ENCODE measurements at places on chromosomes 1 and 21.

GRCh38 chr1:51520700-51521248 is 1.7 kb upstream of the EPS15 start:
- no peak for DNase-seq

DNA sequence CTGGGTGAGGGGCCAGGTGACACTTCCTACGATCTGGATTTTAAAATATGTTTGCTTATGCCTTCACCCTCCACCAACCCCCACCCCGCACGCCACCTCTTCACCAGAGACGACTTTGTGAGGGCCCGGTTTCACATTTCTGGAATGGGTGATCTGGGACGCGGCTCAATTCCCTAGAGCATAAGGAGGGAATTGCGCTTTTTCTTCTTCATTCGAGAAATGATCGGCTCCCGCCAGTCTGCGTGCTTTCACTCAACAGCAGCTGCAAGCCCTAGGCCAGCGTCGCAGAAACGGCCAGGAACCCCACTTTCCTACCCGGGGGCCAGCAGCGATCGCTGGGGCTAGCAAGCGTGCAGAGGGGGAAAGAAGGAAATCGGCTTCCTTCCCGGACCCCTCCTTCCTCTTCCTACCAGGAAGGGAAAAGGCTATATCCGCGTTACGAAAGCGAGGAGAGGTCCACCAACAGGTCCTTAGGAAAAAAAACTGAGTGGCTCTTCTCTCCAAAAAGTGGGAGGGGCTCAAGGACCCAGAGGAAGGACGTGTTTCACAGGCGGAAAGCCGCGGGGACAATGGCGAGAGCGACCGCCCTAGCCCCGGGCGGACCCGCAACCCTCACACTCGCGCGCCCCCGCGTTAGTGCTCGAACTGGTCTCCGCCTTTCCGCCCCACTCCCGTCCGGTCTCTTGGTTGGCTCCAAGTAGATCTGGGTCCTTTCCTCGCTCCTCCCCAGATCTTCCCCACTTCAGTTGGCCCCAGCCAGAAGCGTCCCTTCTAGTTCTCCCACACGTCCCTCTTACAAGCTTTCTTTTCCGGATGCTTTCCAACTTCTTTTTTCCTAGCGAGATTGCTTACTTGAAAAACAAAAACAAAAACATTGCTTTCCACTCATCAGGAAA is 1.1 kb upstream of the ADAMTS1 start:
- peak; percentile 69 for DNase-seq

DNA sequence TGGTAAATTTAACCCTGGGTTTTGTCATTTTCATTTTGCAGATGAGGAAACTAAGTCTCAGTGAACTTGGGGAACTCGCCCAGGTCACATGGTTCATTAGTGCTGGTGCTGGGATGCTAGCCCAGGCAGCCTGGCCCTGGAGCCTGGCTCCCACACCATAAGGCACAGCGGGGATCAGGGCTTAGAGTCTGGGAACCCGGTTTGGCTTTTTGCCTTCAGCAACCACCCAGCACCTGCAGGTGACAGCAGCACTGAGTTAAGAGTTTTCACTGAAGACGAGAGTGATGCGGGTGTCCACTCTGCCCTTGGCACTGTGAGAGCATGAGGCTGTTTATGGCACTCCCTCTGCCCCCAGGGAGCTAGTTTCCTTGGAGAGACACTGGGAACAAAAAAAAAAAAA is 18.4 kb upstream of the CD101 start:
- no peak for DNase-seq

GRCh38 chr1:11462224-11462923 is 16.6 kb upstream of the DISP3 start:
- DNase-seq = peak; percentile 19

DNA sequence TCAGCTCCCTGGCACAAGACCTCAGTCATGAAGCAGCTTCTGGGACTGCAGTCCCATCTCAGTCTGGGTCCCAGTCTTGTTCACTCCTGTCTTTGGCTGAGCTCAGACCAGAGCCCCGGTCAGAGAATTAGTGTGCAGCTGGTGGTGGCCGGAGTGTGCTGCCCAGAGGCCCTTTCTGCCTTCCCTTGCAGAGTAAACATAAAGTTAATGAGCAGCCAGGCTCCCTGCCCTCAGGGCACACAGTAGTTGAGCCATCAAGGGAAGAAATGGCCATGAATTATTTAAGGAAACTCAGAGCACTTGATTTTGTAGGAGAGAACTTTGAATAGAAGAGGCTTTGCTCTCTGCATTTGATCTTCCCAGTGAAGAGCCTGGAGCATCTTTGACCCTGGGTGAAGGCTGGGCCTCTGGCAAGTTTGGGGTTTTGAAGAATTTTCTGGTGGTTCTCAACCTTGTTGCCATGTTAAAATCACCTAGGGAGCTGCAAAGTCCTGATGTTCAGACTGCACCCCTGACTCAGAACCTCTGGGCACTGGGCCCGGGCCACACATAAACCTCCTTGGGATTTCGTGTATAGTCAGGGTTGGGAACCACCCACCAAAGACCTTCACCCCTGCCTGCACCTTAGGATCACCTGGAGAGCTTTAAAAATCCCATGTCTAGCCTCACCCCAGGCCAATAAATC is 26.4 kb upstream of the SELENON start:
- DNase-seq = no peak

DNA sequence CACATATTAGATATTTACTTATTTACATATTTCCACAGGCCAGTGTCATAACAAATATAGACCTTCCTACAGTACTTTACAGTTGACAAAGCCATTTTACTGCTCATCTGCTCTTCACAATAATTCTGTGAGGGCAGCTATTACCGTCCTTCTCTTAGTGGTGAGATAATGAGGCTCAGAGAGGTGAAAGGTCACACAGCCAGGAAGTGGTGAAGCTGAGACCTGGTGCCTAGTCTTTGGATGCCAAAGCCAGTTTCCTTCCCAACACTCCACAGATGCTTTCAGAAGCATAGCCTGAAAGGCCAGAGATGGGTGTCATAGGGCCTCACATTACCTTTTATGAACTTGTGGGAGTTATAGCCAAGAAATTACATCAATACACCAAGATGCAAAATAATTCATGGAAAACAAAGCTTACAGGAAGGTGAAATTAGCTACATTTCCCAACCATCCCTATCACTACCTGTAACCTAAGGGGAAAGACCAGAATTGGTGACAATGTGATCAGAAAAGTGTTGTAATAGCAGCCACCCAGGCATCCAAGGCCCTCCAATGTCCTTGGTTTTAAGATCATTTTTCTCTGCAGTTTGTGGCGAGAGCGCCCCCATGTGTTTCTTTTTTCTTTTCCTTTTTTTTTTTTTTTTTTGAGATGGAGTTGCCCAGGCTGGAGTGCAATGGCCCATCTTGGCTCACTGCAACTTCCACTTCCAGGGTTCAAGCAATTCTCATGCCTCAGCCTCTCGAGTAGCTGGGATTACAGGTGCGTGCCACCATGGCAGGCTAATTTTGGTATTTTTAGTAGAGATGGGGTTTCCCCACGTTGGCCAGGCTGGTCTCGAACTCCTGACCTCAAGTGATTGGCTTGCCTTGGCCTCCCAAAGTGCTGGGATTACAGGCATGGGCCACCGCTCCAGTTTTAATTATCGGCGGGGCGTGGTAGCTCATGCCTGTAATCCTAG is 26.5 kb upstream of the RPL11 start:
- no peak for DNase-seq

DNA sequence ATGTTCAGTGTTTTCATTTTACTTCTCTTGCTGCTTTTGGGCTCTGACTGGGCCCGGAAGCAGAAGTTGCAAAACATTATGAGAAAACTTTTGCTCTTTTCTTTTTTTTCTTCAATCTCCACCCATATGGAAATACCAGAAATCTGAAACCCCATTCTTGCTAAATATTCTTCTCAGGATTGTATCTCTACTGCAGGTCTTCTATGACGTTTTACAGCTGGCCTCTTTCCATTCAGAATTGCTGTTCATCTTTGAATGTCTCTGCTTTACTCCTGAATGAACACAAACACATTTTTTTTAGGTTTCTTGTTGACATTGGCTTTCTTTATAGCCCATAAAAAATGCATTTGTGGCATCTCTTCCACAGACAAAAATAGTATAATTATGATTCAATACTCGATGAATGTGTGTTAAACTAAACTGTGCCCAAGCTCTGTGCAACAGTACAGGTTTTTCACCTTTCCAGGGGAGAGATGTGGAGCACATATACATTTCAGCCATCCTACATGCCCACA is 18.8 kb downstream of the PTPRC start:
- DNase-seq = no peak

DNA sequence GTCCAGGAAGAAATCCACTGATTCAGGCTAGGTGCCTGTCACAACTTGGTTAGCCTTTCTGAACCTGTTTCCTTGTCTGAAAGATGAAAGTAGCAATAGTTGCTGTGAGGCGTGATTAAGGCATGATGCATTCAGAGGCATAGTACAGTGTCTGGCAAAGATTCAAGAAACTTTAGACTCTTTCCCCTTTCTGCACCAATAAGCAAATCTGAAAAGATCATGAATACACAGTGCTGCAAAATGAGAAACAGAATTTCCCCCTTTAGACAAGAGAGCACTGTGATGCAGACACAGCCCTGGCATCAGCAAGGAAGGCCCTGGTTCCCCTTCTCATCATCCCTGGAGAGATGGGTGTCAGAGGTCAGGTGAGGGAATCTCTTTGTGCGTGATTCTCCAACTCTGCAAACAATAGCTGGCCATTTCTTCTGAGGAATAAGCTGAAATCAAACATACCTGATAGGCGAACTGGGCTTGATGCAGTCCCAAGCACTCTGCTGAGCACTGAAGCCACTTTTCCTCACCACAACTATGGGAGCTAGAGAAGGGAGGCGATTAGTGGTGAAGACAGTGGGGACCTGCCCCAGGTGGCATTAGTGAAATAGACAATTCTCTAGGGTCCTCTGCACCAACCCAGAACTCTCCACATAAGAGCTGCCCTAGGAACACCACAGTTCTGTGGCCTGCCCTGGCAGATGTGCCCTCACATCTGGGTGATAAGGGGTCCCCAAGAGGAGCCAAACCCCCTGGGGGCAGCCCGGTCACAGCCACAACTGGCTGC is 41.7 kb downstream of the ITPKB start:
- no peak for DNase-seq

DNA sequence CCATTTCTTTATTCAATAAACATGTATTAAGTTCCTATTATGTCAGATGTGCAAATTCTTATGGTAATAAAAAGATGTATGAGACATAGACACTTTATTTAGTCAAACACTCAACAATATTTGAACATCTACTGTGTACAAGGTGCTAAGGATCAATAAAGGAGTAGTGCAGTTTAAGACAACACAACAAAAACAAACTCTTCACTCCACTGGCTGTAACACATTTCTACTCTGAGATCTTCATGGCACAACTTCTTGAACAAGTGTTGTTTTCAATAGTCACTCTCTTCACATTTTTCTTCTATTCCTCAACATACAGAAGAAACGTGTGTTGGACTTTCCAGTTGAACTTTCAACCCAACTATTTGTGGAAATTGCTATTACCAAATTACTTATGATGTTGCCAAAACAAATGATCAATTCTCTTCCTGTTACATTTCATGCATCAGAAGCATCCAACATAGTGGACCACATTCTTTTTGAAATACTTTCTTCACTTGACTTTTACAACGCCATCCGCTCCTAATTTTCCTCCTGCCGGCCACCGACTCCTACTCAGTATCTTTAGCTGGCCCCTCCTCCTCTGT is 25.4 kb downstream of the HSD3B1 start:
- DNase-seq = no peak

DNA sequence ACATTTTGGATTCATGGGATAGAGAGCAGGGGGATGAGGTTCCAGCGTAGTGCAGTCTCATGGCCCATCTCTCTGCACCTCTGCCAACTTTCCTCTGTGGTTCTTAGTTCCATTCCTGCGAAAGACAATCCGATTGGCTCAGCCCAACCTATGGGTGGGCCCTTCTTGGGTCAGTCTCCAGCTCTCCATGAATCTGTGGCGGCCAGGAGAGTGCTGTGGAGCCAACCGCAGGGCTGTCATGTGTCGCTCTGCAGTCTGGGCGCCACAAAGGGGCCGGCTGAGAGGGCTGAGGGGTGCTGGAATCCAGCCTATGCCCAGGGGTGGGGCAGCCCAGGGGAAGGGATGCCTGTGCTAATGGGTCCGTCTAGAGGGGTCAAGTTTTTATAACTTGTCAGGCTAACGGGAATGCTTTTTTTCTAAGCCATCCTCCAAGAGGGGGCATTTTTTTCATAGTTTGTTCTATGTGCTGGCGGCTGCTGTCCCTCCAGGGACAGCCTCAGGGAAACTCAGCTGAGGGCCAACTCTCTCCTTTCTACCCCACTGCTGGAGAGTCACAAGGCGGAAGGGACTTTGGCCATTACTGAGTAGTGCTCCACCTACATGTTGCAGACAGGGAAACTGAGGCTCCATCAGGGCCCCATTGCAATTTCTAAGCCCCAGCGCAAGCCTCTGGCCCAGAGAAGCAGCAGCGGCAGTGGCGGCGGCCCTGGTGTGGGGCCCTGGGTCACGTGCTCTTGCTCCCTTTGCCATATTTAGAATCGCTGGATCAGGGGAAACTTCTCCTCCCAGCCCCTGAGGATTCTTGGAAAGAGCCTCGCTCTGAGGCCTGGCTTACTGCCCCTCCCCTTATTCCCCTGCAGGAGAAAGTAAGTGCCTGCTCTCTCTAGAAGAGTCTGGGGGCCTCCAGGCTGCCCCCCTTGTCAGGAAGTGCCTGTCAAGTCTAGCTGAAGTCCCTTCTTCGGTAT is 23.4 kb downstream of the KCNQ4 start:
- DNase-seq = no peak

DNA sequence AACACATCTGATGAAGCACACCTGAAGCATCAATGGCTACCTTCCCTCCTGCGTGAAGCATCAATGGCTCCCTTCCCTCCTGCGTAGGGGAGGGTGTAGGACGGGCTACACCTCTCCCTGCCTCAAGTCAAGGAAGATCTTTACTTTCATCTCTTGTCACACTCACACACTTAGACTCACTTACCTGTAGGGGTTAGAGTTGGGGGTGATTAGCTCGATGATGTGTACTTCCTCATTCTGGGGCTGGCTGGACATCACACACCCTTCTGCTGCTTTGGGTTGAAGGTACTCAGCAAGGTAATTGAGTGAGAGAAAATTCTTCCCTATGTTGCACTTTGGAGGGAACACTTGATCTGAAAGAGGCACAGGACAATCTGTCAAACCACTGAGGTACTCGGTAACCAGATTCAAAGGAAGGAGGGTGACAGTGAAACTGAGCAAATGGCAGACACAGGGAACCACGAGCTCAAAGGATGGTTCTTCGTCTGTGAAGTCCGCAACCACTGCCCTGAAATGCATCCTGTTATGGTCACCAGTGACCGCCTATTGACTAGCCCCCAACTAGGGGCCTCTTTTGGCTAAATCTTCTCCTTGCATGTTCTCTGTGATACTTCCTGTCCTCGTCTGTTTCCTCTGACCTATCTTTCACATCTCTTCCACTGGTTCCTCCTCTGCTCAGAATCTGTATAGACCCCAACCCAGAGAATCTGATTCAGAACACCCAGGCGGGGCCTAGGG is 156.2 kb downstream of the TGFBR3 start:
- no peak for DNase-seq

DNA sequence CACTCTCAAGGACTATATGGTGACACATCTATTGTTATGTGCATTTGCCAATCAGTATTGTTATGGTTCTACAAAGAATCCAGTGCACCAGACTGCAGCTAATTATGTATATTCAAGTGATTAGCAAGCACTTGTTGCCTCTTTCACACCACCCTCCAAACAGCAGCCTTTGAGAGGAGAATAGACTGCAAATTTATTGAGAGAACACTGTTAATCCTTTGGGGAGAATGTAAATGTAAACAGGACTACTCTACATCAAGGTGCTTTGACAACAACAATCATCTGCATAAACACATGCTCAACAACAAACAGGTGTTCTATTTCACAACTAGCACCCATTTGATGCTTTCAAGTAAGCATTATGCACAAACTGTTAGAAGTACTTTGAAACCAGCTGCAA is 117.4 kb downstream of the AKT3 start:
- no peak for DNase-seq
